NCI-H2227 treated with DMSO at 0.1 percent for 48 hours (cell line): ENCODE measurements at places on chromosomes 11 and 22.

- DNase-seq = no peak
Measured at GRCh38 chr11:75949023-75949672, 134.1 kb downstream of the UVRAG start.

- DNase-seq = no peak
Measured at GRCh38 chr11:31822175-31822926, 11.2 kb upstream of the PAX6 start.

- no peak for DNase-seq
Measured at GRCh38 chr11:28228196-28228895, 120.2 kb downstream of the METTL15 start.

DNA sequence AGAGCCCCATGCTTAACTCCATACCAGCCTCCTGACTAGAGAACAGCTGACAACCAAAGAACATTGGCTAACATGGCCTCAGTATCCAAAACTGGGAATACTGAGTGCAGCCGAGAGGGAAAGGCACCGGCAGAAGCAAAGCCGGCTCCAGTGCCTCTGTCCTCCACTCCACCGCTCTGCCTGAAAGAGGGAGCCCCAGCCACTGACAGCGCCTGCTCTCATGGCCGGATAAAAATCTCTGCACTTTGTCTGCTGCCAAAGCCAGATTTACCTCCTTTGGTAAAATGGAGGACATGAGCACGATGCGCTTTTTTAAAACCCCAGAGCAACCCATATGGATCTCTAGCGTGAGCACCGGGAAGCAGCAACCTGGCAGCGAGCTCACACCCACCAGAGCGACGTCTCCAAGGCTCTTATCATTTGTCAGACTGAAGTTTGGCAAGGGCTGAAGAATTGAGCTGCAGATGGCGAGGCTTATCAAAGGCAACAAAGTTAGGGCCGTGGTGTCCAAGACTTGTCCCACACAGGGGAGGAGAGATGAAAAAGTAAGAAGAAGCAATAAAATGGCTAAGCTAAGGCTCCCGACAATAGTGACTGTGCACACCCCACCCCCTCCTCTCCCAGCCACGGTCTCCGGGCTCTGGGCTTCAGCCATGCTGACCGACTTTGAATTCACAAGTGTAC lies 71.4 kb downstream of the EFCAB6 start:
- DNase-seq = no peak

GRCh38 chr11:104799251-104799650 lies 99.0 kb downstream of the CASP12 start:
- DNase-seq = no peak

DNA sequence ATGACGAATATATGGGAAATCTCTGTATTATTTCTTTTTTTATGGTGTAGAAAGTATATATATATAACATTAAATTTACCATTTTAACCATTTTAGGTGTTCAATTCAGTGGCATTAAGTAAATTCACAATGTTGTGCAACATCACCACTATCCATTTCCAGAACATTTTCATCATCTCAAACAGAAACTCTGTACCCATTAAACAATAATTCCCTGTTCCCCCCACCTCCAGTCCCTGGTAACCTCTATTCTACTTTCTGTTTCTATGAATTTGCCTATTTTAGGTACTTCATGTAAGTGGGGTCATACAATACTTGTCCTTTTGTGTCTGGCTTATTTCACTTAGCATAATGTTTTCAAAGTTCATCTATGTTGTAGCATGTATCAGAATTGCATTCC lies 15.3 kb upstream of the PTS start:
- DNase-seq = no peak

DNA sequence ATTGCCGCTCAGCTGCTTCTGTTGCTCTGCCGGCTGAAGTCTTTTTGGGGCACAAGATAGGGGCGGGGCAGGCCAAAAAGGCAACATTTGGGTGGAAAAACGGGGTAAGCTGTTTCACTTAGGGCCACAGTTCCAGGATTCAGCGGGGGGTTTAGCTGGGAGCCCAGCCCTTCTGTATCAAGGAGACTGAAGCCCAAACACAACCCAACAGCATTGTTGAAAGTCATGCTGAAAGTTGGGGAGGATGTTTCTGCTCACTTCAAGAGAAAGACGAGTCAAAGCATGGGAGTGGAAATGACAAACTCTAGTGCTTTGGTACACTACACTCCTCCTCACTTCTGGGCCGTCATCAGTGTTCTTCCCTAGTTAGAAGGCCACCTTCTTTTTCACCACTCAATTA lies 56.1 kb upstream of the GNAZ start:
- DNase-seq = no peak

GRCh38 chr22:30861131-30861530 lies 107.4 kb downstream of the MORC2 start:
- DNase-seq = no peak

DNA sequence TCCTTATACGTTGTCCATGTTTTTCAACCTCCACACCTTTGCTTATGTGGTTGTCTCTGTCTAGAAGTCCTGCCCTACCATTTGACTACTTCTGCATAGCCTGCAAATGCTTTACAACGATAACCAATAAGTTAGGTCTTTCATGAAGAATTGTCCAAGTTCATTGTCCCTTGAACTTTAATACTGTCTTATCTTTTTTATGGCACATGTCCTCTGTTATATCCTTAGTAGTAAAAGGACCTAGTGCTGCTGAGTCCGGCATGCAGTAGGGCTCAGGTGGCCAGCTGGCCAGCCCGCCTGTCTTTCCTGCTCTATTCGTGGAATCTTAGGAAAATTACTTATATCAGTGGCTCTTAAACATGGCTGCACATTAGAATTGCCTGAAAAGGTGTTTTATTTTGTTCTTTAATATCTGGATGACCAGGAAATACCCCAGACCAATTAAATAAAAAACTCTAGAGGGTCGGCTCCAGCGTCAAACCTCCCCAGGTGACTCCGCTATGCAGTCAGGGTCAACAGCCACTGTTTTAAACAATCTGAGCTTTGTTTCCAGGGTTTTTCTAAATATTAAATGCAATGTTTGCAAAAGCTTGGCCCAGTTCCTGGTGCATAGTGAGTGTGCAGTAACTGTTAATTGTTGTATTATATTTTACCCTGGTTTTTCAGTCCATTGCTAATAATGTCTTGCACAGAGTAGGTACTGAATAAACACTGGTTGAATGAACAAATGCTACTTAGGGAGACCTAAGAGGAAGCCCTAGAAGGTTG lies 64.6 kb upstream of the SESN3 start:
- DNase-seq = no peak

GRCh38 chr11:61880031-61880430 lies 11.3 kb downstream of the FADS3 start:
- no peak for DNase-seq

DNA sequence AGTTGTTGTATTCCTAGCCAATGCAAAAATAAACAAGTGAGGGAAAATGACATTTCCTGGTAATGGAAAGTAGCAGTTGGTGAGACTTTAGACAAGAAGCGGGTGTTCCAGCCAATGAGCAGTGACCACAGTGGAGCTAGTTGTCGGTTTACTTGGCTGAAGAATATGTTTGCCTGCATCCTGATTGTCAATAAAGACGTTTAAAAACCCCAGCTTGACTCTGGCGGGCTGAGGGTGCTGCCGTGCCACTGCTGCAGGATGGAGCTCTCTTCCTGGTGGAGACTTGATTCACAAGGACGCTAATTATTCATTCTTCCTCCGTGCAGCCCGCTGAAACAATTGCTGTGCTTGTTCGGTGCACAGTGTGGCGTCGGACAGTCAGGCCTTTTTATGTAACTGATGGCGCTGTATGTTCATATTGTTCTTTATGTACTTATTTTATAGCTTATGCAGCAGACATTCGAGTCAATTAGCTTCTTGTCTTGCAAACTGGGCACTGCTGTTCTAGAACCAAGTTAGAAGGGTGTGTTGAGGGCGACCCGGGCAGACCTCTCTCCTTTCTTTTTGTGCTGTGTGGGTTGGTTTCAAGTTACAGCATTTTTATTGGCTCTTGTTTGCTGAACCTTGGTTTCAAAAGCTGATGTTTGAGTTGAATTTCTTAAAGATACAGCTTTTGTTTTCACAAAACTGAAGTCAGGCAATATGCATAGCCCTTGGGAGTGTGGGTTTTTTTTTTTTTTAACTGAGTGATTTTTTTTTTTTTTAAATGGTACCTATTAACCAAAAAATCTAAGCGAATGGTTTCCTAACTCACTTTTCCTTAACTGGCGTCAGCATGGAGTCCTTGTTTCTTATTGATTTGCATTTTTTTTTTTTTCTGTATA lies 153.9 kb downstream of the TEAD1 start:
- peak; percentile 86 for DNase-seq
